ENCODE measurements at places on chromosomes 6 and 20.

DNA sequence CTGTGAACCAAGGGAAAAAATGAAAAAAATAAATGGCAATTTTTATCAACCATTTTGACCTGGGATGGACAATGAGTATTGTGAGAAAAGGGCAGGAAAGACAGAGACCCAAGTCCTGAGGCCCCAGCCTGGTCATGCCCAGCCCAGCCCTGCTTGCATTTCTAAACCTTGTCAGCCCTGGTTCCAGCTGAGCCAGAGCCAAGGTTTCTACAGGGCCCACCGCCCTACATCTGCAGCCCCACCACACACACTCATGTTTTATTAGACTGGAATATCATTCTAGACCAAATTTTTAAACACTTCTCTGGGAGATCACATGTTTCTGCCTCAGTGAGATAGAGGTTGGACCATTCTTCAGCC is 667 bp upstream of the CST9L start:
- DNase-seq, result no peak

GRCh38 chr6:28978959-28979561 is 26.1 kb downstream of the ZNF311 start:
- no peak for DNase-seq

GRCh38 chr6:108156938-108157233 is 8.9 kb upstream of the NR2E1 start:
- no peak for DNase-seq

DNA sequence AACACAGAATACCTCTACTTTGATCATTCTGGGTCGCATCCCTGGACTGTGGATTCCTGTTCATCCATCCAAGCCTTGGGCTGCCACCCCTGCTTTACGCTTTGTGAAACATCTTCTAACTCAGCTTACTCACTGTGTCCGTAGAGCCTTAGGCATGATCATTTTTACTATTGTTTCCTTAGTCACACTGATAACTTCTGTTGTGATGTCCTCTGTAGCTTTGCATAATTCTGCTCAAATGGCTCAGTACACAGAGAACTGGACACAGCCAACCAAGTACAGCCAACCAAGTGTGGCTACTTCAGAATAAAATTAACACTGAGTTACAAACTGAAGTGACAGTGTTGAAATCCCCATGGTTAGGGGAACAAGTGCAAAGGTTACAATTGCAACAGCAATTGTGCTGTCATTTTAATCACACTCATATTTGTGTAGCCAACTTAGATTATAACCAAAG is 8.6 kb upstream of the FKBP1A start:
- no peak for DNase-seq

- DNase-seq, result no peak
These were observed 52.8 kb downstream of the MYB start for GRCh38 chr6:135233686-135234491.

- peak; percentile 24 for DNase-seq
These were observed 34.2 kb downstream of the DTNBP1 start for GRCh38 chr6:15628499-15629131.

- no peak for DNase-seq
These were observed 72.0 kb downstream of the SOX4 start for GRCh38 chr6:21665392-21666200.

Data from activated CD8-positive, alpha-beta memory T cell treated with anti-CD3 and anti-CD28 coated beads for 4 hours (primary cell).